ENCODE measurements at places on chromosomes 16 and 17.

GRCh38 chr17:73827627-73828291 is 183.5 kb upstream of the SDK2 start:
- no peak for DNase-seq

DNA sequence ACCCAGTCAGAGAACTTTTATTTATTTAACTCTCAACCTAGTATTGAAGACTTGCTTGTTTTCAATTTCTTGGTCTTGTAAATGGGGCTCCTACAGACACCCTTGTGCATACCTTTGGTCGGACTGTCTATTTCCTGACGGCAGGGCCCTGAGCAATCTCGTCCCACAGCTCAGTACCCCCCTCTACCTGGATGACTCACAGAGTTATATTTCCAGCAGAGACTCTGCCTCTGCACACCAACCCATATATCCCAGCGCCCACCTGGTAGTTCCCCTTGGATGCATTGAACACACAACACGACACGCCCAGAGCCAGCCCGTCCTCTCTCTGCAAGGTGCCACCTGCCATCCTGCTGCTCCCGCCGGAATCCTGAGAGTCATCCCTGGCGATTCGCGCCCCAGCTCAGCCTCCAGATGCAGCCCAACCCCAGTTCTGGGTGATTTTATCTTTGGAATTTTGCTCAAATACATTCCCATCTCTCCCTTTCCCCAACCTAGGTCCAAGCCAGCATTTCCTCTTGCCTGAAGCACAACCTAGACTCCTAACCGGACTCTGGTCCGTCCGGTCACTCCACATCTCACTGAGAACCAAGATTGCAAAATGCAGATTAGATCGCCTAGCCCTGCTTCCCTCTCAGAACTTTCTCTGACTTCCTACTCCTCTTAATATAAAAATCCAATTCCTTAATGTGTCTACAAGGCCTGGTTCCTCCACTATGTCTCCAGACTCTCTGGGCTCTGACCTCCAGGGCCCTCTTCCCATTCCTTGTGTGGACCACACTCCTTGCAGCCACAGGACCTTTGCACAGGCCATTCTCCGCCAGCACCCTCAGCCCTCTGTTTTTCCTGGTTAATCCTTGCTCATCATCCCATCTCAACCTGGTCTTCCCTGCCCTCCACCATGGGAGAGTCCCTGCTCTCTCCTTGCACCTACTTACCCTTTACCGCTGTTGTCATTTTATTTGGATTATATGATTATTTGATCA is 129.2 kb downstream of the SEC14L1 start:
- no peak for DNase-seq

GRCh38 chr16:57720142-57720575 is 15.4 kb upstream of the KATNB1 start:
- DNase-seq = no peak

DNA sequence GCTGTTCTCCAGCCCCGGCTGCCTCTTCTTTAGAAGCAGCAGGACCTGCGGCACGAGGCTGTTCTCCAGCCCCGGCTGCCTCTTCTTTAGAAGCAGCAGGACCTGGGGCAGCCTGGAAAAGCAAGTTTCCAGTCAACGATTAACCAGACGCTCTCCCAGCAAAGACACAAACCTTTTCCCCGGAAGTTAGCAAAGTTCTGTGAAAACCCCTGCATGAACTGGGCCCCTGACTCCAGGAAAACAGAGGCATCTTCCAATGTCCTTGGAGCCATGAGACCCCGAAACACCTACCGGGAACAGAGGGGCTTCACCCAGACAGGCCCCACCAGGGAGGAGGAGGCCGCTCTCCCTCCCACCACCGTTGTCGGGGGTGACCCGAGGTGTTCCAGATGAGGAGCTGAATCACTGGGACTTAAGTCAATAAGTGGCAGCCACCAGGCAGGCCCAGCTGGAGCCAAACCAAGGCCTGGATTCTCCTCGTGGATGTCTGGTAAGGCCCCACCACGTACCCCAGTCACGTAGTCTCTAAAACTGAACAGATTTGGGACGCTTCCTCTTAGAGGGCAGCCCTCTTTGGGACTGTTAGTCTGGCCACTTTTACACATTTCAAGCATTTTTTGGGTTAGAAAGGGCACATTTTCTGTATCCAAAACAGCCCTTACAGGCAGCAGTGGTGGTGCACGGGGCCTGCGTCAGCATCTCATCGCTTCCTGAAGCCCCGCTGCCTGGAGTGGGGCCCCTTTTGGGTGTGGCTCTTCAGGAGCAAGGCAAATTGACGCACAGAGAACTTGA is at the start of gene RPH3AL:
TSS of gene RPH3AL (minus strand) at position 387 of the 792 bp plus-strand sequence. CDS start 25,264 bp downstream, outside the sequence.
- no peak for DNase-seq

DNA sequence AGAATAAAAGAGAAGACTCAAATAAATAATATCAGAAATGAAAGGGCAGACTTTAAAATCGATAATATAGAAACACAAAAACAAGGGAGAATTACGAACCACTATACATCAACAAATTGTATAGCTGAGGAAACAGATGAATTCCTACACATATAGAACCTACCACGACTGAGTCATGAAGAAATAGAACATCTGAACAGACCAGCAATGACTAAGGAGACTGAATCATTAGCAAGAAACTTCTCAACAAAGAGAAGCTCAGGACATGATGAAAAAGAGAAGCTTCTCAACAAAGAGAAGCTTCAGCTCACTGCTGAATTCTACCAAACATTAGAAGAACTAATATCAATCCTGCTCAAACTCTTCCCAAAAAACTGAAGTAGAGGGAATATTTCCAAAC is 255.9 kb downstream of the CEP112 start:
- no peak for DNase-seq

- DNase-seq = no peak
Observed at GRCh38 chr16:86002178-86002900, 103.4 kb downstream of the IRF8 start.

DNA sequence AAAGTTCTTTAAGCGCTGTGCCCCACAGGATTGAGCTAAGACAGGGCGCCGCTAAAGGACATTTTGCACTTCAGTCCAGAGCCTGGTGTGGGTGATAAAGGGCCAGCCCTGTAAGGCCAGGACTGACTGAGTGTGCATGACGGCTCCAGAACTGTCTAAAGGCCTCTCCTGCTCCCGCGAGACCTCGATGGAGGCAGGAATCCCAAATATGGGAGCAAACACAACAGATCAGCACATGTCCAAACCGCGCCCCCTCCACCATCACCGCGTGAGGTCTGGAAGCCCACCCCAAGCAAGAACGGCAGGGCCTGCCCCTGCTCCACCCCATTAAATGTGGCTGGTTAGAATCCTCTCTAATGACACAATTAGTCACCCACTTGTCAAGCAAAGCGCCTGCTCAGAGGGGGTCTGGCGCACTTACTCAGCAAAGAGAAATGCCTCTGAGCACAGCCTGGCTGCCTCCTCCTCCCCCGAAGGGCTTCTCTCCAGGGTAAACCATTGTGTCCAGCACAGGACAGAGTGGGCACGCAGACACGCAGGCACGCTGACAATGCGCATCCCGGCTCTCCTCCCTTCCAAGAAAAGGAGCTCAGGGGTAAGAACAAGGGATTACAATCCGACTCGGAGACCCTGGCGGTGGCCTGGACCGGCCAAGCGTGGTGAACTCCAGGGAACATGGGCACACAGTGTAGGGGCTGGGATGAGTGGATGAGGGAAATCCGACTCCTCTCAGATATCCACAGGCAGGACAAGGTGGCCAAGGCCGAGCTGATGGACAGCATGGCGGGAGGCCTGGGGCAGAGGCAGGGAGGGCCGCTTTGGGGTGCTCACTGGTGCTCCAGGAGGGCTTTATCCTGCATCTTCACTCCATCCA is 1.5 kb downstream of the MXRA7 start:
- no peak for DNase-seq

- DNase-seq = no peak
Observed at GRCh38 chr17:30922235-30923030, 688 bp downstream of the ADAP2 start.

DNA sequence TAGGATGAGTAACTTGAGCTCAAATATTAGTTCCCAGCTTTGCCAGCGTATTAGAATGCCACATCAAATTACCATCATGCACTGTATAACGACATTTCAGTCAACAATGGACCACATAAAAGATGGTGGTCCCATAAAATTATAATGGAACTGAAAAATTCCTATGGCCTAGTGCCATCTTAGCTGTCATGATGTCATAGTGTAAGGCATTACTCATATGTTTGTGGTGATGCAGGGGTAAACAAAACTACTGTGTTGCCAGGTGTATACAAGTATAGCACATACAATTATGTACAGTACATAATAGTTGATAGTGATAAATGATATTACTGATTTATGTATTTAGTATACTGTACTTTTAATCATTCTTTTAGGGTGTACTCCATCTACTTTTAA is 54.4 kb upstream of the NETO2 start:
- no peak for DNase-seq

GRCh38 chr17:62110923-62111484 is 45.9 kb upstream of the MED13 start:
- no peak for DNase-seq

- no peak for DNase-seq
Observed at GRCh38 chr17:37488009-37488604, 1.6 kb upstream of the DUSP14 start.

- no peak for DNase-seq
Observed at GRCh38 chr17:10294180-10294579, 78.6 kb downstream of the MYH13 start.

DNA sequence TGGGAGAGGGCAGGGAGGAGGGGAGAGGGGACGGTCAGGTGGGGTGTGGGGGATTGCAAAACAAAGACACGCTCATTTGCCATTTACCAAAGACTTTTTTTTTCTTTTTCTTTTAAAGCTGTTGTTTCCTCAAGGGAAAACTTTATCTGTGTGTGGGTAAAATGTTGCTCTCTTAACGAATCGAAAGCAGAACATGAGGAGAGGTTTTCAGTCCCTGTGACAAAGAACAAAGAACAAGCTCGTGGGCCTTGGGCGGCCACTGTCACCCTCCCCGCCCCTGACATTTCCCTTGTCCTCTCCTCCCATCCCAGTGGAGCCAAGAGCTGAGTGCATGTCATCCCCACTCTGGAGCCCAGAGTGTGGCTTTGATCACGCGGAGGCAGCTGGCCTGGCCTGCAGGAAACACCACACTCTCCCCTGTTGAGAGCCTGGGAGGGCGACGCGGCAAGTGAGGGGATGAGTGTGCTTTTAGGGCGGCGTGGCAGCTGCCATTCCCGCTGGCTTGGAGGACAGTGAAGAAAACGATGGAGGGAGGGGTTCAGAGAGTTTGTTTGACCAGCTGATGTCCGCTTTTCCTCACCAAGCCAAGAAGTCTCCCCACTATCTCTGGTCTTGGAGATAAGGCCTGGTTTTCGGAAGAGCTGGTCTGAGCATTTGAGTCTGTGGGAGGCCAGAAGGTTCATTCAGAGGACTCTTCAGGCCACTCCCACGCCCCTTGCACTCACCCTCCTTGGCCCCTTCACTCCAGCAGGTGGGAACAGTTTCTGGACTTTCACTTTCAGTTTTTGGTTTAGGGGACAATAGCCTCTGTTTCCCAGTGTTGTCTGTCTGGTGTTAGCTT is 11.4 kb downstream of the CCR7 start:
- no peak for DNase-seq

DNA sequence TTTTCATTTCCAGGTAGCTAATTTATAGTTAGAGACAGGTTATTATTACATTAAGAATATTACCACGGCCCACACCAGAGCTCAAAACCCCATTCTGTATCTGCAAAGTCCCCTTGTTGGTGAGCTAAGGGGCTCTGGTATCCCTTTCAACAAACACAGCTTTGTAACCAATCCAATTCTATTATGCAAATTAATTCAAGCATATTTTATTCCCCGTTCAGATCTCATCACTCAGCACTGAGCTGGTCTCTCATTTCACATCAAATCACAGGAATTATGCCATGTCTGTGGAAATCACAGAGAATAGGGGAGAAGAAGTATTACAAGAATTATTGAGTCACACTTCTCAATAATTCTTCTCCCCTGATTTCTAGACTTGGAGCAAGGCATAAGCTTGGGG is 111.7 kb downstream of the CDH11 start:
- no peak for DNase-seq

DNA sequence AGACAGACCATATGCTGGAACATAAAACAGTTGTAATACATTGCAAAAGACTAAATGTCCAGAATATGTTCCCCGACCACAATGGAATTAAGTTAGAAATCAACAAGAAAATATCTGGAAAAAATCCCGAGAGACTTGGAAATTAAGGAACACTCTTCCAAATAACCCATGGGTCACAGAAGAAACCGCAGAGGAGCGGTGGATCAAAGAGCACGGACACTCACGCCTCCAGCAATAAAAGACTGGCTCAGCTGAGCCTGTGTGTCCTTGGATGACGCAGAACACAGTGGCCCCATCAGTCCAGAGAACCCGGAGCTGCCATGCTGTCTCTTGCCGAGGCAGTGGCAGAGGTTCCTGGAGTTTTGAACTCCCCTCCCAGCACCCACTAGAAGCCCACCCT is 30.9 kb upstream of the FOXF1 start:
- DNase-seq = no peak

Measured in SIG-M5 (cell line).